Esophagus muscularis mucosa (tissue), 4 donors: ENCODE measurements at places on chromosomes 16 and 17. TPM values are rescaled to one million over a fixed set of nuclear protein-coding genes. Genes with fewer than 3 reads are reported as not detected.

- DNase-seq = no peak
Observed at GRCh38 chr16:10069374-10069773, 112.9 kb downstream of the GRIN2A start.

GRCh38 chr16:64481497-64481896 is 640.4 kb downstream of the CDH11 start:
- DNase-seq = no peak

DNA sequence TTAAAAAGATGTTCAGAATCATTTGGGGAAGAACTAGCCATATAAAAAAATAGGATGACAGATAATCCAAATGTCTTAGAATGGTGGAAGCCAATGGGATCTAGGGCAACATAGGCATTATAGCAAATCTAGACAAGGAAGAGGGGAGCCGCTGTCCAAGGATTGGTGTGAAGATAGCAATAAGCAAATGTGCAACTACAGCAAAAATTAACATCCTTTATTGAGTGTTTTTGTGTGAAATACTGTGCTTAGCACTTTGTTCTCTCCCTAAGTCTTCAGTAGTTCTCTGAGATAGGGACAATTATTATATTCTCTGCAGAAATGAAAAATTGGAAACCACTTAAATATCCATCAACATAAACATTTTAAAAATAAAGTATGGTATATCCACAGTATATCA is 177.0 kb downstream of the PHKB start:
- DNase-seq = no peak

- no peak for DNase-seq
Observed at GRCh38 chr17:45184144-45184543, 22.5 kb downstream of the HEXIM2 start.

DNA sequence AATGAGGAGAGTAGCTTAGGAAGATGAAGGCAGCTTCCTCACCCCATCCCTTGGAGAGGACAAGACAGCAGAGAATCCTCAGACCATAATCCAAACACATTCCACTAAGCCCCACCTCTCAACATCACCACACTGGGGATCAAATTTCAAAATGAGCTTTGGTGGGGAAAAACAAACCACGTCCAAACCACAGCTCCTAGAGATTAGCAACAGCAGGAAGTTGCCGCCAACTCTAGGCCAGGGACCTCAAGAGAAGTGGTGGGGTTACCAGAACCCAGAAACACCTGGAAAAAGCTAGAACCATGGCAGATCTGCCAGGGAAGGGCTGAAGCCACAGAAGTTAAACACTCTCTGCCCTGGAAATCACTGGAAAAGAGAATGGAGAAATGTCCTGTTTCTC is 571.6 kb downstream of the HS3ST4 start:
- DNase-seq = no peak

The CSH1 gene
- not detected for total RNA-seq
